D721Med (cell line): ENCODE measurements at places on chromosomes 1 and 21.

- no peak for DNase-seq
Observed at GRCh38 chr1:3431266-3431665, 23.2 kb upstream of the ARHGEF16 start.

- DNase-seq = no peak
Observed at GRCh38 chr1:99227056-99227897, 37.0 kb upstream of the PLPPR4 start.

GRCh38 chr1:210222340-210223006 lies 10.1 kb upstream of the SERTAD4 start:
- no peak for DNase-seq

GRCh38 chr1:22775478-22775877 lies 64.8 kb downstream of the EPHB2 start:
- no peak for DNase-seq

DNA sequence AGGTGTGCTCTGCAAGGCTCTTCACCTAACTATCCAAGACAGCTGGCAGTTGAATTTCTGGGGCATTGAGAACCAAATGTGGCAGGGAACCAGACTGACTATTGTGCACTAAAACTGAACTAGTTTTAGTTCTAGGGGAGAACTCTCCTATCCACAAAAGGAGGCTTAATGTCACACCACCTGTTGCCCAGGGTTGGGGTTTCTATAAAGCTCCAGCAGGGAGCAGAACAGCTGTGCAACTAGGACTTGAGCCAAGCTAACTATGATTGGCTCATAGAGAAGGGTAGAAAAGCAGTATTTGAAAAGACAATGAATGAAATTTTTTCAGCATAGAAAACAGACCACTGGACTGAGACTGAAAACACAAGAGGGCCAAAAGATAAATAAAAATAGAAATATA lies 53.3 kb upstream of the FGGY start:
- DNase-seq = no peak

DNA sequence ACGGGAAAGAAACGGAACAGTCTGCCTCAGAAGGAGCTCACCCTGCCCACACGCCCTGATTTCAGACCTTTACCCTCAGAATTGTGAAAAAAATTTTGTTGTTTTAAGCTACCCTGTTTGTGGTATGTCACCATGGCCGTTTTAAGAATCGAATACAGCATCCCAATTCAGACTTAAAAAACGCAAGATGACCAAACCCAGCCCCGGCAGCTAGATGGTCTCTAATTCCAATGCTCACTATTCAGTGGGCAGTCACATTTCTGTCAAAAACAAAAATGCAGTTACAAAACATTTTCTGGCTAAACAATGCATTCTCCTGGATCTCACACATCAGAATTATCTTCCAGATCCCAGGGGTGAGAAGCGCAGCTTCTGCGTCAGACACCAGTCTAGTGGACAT lies 527.5 kb downstream of the SMYD3 start:
- DNase-seq = no peak

DNA sequence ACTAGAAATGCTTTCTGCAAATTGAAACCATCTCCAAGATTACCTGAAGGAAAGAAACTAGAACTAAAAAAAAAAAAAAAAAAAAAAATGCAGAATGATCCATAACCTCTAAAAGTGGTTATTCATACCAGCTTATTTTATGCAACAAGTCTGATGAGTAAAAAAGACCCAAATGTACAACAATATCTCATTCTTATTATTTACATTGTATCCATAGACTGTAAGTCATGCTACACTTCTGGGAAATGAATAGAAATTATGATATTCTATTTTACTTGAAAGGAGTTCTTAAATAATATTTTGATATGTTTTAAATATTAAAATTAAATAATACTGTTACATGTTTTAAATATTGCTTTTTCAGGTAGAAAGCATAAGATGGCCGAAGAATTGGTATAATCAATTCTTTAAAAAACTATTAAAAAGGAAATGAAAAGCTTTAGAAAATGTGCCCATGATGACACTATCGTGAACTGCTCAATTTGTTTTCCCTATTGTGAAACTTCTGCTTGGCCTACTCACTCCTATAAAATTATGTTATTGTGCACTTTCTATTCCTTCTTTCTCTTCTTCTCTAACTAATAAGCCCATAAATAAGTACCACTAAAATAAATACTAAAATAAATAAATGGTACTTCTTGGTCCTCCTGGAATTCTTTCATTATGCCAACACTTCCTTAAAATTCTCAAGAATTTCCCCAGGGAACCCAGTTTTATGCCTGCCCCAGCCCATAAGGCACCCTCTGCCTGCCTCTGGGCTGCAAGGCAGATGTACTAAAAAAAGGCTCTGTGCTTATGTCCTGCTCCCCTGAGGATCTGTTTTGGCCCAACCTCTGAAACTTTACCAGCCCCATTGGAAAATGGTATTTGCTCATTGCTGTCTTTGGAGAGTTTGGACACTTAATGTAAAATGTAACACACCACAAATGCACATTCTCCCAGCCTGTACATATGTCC lies 18.1 kb downstream of the SAMSN1 start:
- no peak for DNase-seq

GRCh38 chr1:8765198-8765597 lies 52.2 kb downstream of the RERE start:
- DNase-seq = peak; percentile 25

DNA sequence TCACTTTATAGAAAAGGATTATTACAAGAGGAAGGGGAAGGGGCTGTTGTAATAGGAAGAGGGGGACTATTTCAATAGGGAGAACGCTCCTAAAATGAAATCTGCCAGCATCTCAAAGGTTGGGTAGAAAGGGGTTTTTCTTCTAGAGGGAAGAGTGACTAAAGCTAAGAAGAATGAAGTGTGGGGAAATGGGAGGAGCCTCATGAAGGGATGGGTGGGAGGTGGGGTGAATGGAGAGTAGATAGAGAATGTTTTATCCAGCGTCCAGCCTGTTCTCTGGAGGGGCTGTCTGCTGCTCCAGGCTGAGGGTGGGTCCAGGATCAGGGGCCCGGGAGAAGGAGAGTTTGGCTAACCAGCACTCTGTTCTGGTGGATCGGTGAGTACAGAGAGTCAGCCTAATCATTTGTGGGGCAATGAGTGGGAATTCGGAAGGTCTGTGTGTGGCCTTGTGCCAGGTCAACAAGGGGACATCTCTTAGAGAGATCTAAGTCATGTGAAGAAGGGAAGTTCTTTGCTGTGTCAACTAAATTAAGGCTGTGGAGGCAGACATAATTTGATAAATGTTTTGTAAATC lies 25.2 kb downstream of the VN1R5 start:
- DNase-seq = no peak

GRCh38 chr1:25760871-25761270 lies 39.1 kb upstream of the SELENON start:
- no peak for DNase-seq

DNA sequence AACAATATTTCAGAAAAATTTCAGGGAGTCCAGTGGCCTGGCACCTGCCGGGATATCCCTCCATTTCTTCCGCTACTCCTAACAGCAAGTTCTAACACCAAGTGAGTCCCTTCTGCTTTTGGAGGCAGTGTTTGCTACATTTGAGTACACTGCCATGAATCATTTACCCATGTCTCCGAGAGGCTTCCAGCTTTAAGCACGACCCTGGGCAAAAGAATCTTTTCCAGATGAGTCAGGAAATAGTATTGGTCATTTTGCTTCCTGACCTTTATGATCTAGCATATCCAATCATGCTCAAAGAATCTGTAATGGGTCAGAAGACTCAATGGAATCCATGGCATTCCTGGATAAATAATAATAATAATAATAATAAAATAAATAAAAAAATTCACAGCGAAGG lies 60.7 kb upstream of the FMN2 start:
- no peak for DNase-seq

DNA sequence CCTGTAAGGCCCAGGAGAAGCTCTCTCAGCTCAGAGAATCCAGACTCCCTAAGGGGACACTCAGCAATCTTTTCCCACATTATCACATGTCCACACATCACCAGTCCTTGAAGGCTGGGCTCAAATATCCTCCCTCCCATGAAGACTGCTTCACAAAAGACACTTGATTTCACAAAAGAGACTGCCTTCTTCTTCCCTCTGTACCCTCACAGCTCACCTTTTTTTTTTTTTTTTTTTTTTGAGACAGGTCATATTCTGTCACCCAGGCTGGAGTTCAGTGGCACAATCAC lies 1.5 kb downstream of the CD58 start:
- DNase-seq = no peak

- no peak for DNase-seq
Observed at GRCh38 chr1:88649932-88650331, 34.1 kb upstream of the PKN2 start.

DNA sequence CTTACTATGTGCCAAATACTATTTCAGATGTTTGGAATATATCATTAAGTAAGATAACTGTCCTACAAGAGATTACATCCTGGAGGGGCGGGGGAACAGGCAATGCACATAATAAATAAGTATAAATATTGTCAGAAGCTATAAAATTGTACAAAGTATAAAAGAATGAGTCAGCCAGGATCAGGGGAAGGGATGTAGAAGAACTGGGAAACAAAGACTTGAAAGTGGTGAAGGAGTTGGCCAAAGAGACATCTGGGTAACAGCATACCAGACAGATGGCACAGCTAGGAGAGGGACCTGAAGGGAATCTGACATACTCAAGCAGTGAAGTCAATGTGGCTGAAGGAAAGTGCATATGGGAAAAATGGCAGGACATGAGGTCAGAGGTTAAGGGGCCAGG lies 53.9 kb downstream of the CYYR1 start:
- no peak for DNase-seq

- DNase-seq = no peak
Observed at GRCh38 chr1:202117898-202118371, 4.8 kb upstream of the GPR37L1 start.

DNA sequence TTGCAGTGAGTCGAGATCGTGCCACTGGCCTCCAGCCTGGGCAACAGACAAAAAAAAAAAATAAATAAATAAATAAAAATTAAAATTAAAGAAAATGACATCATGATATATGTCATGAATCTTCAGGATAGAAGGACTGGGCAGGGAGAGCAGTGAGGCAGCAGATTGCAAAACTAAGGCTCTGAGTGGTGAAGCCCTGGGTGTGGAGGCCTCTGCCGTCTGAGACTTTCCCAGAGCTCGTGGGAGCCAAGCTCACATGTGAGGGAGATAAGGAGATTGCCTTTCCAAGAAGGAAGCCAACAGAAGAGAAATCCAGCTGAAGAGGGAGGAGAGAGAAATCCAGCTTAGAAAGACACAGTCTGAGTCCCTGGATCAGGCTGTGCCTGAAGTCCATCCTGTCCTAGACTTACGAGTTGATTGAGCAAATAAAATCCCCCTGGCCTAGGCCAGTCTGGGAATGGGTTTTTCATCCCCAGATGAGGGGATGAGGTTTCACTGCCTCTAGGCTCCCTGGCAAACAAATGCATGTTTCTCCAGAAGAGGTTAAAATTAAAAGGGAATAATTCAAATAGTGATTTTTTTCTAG lies 142.0 kb upstream of the IGSF21 start:
- DNase-seq = no peak

DNA sequence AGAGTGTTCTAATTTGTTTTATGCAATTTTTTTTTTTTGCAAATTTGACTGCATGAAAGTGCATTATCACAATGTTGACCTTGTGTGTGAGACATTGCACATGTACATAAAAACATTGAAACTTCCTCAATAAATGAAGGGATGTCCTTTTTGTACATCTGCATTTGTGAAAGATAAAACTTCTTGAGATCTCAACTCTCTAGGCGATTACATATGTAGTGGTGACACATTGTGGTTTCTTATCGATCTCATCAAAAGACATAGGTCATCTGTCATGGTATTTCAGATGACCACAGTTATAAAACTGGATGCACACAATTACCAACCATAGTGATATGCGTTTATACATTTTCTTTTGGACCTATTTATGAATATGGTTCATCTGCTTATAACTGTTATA lies 35.6 kb upstream of the C21orf91 start:
- no peak for DNase-seq

GRCh38 chr1:10208537-10208936 lies 1.8 kb upstream of the KIF1B start:
- no peak for DNase-seq

GRCh38 chr1:177024623-177025022 lies 139.9 kb downstream of the ASTN1 start:
- DNase-seq = no peak

DNA sequence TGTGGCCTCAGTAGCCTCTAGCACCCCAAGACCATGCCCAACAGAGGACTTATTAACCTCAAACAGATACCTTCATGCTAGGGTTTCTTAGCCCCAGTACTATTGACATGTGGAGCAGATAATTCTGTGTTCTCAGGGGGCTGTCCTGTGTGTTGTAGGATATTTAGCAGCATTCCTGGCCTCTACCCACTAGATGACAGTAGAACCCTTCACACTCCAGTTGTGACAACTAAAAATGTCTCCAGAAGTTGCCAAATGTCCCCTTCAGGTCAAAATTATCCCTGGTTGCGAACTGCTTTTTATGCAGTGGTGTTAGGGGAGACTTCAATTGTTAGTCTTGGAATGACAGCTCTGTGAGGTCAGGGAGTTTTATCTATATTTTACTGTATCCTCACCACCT lies 8.1 kb downstream of the KAZN start:
- no peak for DNase-seq

DNA sequence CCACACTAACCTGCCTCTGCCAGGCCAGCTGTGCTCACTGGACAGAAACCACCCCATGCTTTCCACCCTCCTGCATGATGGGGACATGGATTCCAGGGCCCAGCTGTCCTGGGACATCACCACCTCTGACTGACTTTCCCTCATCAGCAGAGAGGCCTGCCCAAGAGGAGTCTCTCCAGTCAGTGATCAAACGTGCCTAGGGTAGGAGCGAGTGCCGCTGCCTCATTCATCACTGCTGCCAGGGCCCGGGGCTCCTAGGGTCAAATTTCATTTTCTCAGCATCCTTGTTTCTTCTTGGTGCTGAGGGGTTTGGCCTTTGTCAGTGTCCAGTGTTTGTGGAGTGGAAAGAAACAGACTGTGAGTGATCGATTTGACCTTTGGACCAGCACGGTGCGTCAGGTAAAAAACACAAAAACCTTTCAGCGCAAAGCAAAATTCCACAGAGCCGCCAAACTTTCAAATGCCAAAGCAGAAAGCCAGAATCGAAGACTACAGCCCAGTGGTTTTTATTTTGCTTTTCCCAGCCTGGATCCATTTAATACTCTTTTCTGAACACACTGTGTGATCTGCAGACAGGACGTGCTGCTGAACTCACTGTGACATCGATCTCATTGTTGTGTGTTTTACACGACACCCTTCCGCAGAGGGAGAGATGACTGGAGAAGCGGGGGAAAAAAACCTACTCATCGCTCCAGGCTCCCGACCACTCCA lies 43.2 kb downstream of the CAPN8 start:
- no peak for DNase-seq

- no peak for DNase-seq
Observed at GRCh38 chr1:247908766-247909165, 11.3 kb upstream of the OR2T8 start.

GRCh38 chr1:211511947-211512346 lies 20.0 kb upstream of the RD3 start:
- DNase-seq = no peak

- DNase-seq = no peak
Observed at GRCh38 chr21:38114717-38115333, 142.0 kb upstream of the KCNJ15 start.

GRCh38 chr21:40158366-40158765 lies 291.1 kb downstream of the PCP4 start:
- DNase-seq = no peak
